ENCODE measurements at places on chromosomes 12 and 14.

GRCh38 chr12:109513977-109514376 is 36.5 kb downstream of the UBE3B start:
- no peak for DNase-seq

DNA sequence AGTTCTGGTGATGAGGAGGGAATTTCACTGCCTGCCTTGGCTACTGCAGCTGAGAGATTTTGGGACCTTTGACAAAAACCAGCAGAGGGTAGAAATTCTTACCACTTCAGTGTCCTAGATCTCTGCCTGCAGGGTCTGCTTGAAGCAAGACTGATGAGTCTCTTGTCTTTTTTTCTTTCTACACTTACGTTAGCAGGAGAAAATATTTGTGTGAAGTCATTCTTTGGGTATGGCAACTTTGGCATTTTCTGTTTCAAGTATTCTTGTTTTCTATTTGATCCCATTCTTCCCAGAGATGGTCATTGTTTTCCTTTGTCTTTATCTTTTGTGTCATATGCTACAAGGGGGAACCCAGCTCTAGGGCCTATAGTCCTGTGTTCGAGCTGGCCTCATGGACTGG is 65.6 kb upstream of the FERMT2 start:
- DNase-seq = no peak

- no peak for DNase-seq
Observed at GRCh38 chr12:68873316-68873715, 59.7 kb downstream of the CPM start.

- DNase-seq = no peak
Observed at GRCh38 chr12:15688202-15688736, 100.9 kb downstream of the EPS8 start.

DNA sequence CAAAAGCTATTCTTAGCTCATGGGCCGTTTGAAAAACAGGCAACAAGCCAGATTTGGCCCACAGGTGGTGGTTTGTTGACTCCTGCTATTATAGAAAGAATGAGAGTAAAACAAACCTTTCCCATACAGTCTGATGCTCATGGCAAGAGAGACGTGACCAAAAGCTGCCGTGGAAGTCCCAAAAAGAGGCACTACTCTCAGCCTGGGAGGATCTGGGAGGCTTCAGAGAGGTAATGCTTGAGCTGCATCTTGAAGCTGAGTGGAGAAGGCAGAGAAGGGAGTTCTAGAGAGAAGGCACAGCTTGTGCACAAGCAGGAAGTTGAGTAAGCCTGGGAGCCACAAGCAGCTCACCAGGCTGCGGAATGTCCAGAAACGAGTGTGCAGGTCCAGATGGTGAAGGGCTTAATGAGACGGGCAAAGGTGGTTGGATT is 9.6 kb downstream of the PLXNC1 start:
- no peak for DNase-seq

DNA sequence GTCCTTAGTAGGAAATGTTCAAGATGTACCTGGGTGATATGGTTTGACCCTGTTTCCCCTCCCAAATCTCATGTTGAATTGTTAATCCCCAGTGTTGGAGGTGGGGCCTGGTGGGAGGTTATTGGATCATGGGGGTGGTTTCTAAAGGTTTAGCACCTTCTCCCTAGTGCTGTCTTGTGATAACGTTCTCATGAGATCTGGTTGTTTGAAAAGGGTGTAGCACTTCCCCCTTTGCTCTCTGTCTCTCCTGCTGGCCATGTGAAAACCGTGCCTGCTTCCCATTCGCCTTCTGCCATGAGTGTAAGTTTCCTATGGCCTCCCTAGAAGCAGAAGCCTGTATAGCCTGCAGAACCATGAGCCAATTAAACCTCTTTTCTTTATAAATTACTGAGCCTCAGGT is 353.0 kb upstream of the SFSWAP start:
- no peak for DNase-seq

DNA sequence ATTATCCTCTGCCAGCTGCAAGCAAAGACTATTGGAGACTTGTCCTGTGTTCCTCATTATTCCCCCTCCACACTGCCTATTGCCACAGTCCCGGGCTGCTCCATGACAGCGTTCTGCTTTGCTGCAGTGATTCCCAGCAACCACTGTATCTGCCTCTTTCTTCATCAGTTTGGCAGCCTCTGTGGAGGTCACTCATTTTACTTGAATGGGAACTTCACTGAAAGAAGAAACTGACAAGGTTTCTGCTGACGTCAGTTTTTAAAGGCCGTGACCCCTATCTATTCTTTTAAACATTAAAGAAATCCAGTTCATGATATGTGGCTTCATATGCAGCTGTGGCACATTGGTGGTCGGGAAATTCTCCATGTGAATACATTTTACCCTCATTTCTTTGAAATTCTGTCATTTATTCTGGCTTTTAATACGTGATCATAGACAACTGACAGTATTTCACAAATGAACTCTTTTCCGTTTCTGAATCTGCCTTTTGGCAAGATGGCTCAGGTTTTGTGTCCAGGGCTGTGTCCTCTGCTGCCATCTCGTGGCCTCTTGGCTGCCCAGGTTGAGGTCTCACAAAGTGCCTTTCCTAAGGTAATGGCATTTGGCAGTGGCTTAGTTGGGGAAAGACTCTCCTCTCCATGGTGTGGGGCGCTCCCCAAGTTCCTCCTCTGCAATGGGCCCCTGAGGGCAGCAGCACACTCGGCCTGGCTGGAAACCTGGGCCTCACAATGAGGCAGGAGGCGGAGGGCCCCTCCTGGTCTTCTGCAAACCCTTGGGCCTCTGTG is 5.8 kb downstream of the TMEM253 start:
- DNase-seq = peak; percentile 81

- DNase-seq = no peak
Observed at GRCh38 chr12:68234140-68234539, 8.5 kb upstream of the IL26 start.

GRCh38 chr12:124126950-124127655 is 154.1 kb downstream of the ZNF664 start:
- DNase-seq = no peak

DNA sequence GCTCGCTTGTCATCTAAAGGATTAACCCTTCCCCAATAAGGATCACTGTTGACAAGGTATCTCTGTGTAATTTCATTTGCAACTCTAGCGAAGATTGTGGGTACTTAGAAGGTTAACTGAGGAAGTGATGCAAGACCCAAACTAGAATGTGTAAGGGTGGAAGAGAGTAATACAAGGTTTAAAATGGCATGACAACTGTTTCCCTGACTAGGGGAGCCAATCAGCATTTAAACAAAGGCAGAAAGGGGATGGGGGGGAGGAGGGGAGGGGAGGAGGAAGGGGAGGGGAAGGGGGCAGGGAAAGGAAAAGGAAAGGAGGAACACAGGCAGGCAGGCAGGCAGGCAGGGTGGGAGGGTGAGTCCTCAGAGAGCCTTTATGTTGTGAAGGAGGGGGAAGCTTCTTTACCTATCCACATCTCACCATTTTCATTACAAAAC is 31.1 kb downstream of the NRDE2 start:
- DNase-seq = no peak

DNA sequence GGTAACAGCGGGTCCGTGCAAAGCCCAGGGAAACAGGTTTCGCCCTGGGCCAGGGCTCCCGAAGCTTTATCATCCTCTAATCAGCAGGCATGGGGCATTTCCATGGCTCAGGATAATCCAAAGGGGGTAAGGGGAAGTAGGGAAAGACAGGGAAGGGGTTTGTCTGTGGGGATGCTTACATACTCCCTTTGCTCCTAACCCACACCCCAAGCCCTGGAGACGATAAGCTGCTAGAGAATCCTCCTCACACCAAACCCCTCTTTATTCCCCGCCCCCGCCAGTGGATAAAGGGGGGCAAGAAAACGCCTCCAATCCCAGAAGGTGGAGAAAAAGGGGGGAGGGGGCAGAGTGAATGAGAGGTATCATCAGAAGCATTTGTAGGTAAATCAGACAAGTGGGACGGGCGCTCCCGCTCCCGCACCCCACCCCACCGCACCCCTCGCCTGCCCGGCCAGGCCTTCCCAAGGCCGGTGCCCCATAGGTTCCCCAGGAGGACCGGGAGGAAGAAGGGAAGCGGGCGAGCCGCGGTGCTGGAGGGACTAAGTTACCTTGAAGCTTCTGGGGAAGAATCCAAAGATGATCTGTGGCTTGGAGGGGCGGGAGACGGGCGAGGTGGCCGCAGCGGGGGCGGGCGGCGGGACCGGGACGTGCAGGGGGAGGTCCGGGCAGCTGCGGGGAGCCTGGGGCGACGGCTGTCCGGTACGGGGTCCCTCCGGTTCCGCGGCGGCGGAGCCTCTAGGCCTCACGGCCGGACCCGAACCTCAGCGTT is 762 bp downstream of the PPP2R5E start:
- no peak for DNase-seq

GRCh38 chr12:66573605-66574004 is 105.3 kb downstream of the GRIP1 start:
- DNase-seq = no peak

DNA sequence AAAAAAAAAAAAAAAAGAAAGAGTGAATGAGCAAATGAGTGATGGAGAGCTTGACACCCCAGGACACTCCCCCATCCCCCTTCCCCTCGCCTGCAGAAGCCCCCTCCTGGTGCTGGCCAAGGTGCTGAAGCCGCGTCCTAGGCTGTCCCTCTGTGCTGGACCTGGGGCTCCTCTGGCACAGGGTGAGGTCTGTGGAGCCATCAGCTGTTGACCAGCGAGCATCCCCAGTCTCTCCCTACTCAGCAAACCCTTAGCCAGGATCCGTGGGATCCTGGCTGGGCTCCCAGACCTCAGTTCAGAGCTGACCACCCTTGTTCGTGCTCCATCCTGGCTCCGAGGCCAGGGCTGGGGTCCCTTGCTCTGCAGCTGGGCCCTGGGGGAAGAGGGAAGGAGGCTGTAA is 5.4 kb upstream of the KIF26A start:
- DNase-seq = no peak

DNA sequence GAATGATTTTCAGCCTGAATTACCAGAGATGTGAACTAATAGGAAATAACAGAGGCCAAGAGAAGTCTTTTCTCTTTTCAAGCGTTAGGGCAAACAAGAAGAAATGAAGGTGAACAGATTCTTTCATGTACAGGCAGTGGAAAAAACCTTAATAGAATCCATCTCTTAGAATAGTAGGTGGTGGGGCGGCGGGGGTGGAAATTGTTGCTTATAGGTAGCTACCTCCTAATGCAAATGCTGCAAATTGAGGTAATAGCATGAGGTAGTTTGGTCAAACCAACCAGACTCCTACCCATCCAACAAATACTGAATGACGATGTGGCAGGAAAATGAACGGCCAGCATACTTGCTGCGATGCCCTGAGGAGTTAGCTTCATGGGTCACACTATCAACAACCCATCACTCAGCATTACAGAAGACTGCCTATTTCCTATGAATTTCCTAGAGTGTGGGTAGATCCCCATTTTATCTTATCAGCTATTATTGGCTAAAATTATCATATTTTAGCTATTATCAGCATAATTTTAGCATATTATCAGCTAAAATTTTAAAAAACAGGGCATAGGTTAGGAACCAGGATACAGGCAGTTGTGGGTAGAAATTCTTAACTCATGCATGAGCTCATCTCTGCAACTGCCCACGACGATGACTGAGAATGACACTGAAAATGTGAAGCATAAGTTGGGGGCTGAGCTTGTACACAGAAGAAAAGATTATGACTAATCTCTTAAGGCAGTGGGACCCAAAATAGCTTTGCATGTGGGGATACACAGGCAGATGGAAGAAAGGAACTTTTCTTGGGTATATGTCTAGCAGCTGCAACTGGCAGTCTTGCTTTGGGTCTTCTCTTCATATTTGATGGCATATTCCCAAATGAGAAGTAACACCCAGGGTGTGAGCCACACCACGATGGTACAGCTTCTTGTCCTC is 68.7 kb downstream of the NIN start:
- no peak for DNase-seq

GRCh38 chr12:546265-546919 is 86.7 kb downstream of the B4GALNT3 start:
- DNase-seq = no peak

DNA sequence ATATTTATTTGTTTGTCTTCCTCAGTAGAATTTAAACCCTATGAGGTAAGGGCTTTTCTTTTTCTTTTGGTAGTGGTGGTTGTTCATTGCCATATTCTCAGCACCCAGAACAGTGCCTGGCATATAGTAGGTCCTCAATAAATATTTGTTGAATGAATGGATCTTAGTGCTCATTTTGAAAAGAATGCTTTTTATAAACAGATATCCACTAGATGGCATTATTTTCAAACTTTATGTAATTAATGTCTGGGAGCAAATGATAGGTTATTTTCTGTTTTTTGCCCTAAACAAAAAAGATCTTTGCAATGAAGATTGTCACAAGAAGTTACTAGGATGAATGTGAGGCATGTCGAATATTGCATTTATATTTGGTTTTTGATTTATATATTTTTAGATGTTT is 64.1 kb downstream of the RAD51B start:
- DNase-seq = no peak

DNA sequence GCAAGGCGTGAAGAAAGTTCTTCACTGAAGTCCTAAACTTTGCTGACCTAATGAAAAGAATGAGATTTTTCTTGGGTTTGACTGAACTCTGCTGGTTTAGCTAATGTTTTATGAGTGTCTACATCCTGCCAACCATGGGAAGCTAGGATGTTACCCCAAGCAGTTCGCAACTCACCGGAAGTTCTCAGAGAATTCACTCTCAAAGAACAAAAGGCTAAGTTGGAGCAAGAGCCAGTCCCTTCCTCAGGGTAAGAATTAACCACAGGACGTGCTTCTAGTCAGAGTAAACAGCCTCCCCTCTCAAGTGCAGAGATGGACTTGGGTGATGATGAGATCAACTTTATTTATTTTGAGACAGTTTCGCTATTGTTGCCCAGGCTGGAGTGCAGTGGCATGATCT is 37.3 kb downstream of the TCHP start:
- DNase-seq = no peak

GRCh38 chr12:78792052-78792698 is 72.4 kb upstream of the SYT1 start:
- no peak for DNase-seq

GRCh38 chr12:27361372-27361771 is 28.7 kb downstream of the BMAL2 start:
- no peak for DNase-seq

- no peak for DNase-seq
Observed at GRCh38 chr12:93661021-93661420, 16.2 kb upstream of the CRADD start.

DNA sequence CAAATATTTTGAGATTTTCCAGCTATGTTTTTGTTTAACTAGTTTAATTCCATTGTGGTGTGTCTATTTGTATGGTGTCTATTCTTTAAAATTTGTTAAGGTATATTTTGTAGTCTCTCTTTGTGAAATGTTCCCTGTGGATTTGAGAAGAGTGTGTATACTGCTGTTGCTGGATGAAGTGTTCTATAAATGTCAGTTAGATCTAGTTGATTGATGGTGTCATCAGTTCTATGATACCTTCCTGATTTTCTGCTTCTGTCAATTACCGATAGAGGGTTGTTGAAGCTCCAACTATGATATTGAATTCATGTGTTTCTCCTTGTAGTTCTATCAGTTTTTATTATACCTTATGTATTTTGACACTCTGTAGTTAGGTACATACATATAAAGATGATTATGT is 53.1 kb downstream of the FUT8 start:
- no peak for DNase-seq

DNA sequence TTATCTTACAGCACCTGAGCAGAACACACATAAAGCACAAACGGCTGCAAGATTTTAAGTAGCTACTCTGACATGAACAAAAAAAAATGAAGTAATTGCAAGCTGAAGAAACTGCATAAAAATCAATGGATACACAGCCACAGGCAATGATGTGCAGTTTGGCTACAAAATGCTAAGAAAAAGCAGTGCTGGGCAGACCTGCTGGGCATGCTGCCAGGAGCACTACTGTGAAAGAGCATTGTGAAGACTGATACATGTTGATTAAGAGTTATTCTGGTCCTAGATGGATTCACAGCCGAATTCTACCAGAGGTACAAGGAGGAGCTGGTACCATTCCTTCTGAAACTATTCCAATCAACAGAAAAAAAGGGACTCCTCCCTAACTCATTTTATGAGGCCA is 20.1 kb upstream of the RTN1 start:
- no peak for DNase-seq
